SK-N-SH (cell line): ENCODE measurements at places on chromosomes 6 and 20.

DNA sequence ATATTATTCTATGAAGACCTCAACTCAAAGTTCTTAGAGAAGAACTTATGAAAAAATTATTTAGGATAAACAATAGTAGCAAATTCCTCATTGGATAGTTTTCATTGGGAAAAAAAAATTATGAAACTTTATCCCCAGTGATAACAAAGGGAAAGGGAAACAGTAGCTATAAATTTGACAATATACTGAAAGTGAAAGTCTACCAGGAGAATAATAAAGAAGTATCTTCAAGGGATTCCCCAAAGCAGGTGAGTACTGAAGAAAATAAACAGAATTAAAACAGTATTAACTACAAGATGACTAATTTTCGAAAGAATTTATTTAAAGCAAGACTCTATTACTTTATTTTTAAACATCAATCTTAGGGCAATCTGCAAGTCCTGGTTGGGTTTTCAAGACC lies 56.4 kb downstream of the REPS1 start:
- no peak for DNase-seq

DNA sequence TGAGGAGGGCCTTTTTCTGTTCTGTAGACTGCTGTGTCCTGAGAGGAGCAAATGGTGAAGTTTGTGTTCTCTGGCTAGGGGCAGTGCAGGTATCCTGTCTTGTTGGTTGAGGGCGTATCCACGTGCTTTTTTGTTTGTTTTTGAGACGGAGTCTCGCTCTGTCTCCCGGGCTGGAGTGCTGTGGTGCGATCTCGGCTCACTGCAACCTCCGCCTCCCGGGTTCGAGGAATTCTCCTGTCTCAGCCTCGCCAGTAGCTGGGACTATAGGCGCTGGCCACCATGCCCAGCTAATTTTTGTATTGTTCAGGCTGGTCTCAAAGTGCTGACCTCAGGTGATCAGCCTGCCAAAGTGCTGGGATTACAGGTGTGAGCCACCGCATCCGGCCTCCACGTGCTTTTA lies 10.8 kb upstream of the PXDC1 start:
- no peak for DNase-seq

GRCh38 chr20:14422892-14423291 lies 85.5 kb upstream of the FLRT3 start:
- DNase-seq, result no peak

DNA sequence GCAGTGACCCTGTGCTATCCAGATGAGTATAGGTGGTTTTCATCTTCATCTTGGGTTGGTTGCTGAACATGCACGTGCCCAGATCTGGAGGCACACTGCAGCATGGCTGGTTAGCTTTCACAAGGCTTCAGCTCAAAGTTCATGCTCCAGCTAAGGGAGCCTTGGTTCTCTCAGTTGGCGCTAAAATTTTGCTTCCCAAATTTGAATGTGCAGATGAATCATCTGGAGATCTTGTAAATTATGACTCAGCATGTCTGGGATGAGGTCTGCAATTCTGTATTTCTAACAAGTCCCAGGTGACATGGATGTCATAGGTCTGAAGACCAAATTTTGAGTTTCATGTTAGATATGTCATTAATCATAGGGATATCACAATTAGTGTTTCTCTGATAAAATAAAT lies 230.8 kb downstream of the FOXA2 start:
- no peak for DNase-seq

- peak; percentile 3 for DNase-seq
These were observed 10.4 kb upstream of the VNN2 start for GRCh38 chr6:132768051-132768517.
